ENCODE measurements at places on chromosomes 6 and 20.

- no peak for DNase-seq
Measured at GRCh38 chr6:113205553-113205952, 651.6 kb upstream of the MARCKS start.

DNA sequence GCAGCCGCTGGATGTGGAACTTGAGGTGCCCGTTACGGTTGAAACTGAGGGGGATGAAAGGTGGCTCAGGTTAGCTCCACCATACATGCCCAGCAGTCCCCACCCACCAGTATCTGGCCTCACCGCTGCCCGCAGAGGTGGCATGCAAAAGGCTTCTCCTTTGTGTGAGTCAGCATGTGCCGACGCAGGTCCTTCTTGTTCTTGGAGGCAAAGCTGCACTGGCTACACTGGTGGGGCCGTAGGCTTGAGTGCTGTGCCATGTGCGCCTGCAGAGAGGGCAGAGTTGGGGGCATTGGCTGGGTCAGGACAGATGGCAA lies 15.8 kb downstream of the PCIF1 start:
- no peak for DNase-seq

- no peak for DNase-seq
Measured at GRCh38 chr6:24911796-24912382, 23.9 kb downstream of the RIPOR2 start.

DNA sequence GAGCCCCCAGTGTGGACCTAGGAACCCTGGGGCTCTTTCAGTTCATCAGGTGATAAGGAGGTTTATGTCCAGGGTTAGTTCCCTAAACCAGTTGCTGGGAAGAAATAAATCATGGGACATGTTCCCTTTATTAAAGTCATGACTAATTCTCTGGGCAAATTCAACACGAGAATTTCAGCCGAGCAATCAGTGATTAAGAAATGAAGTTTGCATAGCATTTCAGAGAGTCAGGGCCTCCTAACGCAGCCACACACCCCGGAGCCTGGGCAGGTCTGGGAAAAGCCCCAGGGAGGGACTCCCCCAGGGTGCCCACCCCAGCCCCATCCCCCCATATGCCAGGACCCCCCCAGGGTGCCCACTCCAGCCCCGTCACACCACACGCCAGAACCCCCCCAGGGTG lies 20.1 kb downstream of the SLCO4A1 start:
- DNase-seq, result no peak

- DNase-seq, result no peak
Measured at GRCh38 chr6:22081709-22082108, 215.1 kb downstream of the PRL start.

DNA sequence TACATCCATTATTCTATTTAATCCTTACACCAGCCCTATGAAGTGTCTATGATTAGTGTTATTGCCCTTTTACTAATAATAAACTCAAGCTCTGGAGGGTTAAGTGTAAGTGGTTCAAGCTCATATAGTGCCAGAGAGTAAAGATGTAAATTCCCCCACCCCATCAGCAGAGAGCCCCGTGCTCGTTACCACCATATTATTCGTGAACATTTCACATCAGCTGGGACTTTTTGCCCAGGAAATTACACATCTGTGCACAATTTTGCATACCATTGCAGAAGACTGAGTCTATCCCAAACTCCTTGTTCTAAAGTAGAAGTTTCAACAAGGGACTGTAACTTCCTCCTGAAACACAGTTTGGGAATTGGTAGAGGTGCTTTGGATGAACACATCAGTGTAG lies 220.1 kb downstream of the BCAS1 start:
- DNase-seq, result no peak

DNA sequence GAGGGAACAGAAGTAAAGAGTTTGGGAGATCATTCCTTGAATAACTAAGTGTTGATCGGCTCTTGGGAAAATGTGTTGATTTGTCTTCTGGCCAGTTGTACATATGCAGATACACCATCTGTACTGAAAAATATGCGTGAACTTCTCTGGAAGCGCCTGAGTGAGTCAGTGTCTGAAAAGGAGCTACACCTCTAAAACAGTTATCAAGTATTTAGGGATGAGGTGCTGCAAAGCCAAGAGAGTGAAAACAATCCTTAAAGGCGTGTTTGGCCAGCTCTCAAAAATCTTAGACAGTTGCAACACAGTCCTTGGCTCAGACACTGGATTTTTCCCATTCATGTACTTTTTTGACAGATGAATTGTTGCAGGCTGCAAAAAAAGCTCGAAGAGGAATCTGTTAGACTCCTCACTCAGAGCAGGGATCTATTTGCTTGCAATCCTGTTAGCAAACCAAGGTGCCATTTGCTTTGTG lies 61.3 kb downstream of the BMP6 start:
- DNase-seq, result no peak

GRCh38 chr6:24659561-24659960 lies 7.1 kb downstream of the TDP2 start:
- no peak for DNase-seq

- no peak for DNase-seq
Measured at GRCh38 chr20:57417830-57418780, 26.9 kb downstream of the RBM38 start.

All from activated T-cell treated with anti-CD3 and anti-CD28 coated beads for 1 hour (primary cell).